ENCODE measurements at places on chromosomes 1 and 21. TPM values are rescaled to one million over a fixed set of nuclear protein-coding genes. Genes with fewer than 3 reads are reported as not detected.

DNA sequence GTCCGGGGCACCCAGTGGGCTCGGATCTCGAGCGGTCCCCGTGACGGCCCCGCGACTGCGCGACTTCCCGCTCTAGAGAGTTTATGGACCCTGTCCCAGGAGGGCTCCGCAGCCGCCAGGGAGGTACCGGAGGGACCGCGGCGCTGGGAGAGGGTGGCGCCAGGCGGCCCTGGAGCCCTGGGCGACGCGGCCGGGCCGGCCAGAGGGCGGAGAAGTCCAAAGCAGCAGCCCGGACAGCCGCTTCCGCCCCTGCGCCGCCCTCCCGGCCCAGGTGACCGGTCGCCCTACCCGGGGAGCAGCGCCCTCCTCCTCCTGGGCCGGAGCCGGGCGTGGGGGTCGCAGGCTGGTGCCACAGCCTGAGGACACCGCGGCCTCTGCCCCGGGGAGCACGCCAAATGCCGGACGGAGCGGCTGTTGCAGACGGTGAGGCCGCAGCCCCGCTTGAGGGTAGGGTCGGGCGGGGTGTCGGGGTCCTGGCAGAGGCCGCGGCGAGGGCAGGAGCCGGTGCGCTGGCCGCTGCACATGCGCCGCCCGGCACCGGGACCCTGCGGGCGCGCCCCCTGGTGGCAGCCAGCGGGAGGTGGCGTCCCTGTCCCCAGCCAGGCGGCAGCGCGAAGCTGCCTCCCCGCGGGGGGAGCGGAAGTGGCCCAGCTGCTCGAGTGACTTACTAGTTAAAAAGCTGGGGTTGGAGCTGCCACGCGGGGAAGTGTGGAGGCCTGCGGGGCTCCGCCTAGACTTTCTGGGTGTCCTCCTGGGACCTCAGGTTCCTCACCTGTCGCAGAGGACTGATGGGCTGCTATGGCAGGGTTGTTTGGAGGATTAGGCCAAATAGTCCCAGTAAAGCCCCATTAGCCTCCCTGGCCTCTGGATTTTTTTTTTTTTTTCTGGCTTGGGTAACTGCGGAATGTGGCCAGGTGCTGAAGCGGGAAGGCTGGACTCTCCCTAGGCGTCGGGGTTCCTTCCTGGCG is 20.9 kb upstream of the ZNF678 start:
- H3K4me1 ChIP-seq: no peaks in the 10 kb centered on the region
- peaks cover 12% of the 10 kb centered on the region for H3K27me3 ChIP-seq
- DNase-seq: peak; percentile 98
- no peaks in the 10 kb centered on the region for H3K36me3 ChIP-seq

The DNASE2B gene
- not detected for polyA plus RNA-seq

The HCN3 gene
- 10.7 TPM for polyA plus RNA-seq

The SPRR1B gene
- polyA plus RNA-seq: 0.24 TPM

The SLC44A3 gene
- 36.9 TPM for polyA plus RNA-seq

DNA sequence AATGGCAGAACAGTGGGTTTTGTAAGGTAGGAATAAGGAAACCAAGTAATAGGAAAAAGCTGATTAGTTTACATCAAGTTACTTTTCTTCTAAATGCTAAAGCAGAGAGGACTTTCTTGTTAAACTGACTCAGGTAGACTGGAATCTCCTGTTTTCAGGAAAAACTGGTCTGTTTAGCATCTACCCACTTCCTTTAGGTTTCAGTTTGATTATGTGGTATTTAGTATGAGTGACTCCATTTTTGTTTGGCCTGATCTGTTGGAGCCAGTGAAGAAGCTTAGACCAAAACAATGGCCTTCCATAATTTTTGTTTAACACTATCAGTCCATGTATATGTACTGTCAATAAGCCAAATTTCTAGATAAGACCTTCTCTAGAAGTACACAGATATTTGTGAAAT is 88.4 kb downstream of the EPB41 start:
- no peaks in the 10 kb centered on the region for H3K27me3 ChIP-seq
- no peak for DNase-seq
- H3K36me3 ChIP-seq: peaks cover 8% of the 10 kb centered on the region
- H3K4me3 ChIP-seq: no peak overlapping the region
- H3K4me1 ChIP-seq: no peaks in the 10 kb centered on the region
- no peak overlapping the region for H3K27ac ChIP-seq

DNA sequence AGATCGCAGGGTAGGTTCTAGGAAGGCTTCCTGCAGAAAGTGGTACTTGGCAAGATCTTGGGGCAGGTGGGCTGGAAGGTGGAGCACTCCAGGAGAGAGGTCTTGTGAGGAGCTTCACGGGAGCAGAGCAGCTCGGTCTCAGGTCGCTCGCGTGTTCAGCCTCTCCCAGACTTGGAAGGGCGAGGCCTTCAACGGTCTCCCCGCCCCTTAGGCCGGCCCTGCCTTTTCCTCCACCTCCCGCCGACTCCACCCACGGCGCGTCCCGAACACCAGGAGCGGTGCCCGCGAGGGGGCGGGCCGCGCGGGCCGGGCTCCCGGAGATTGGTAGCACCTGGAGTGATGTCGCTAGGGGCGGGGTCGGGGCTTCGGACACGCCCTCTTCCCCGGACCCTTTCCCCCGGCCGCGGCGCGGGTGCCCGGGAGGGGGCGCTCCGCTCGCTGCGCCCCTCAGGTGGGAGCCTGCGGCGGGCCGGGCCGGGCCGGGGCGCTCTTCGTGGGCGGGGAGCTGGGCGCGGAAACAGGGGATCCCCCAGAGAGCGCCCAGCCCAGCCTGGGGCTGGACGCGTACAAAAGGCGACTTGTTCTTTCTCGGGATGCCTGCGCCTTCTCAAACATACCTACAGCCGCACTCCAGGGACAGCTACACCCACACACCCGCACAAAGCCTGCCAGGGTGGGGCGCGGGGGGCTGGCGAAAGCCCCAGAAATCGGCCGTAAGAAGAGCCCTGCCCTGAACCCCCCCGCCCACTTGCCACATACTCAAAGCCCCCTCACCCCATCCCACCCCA is 35.5 kb downstream of the AHDC1 start:
- peaks cover 84% of the 10 kb centered on the region for H3K4me1 ChIP-seq
- H3K4me3 ChIP-seq: no peak overlapping the region
- no peaks in the 10 kb centered on the region for H3K36me3 ChIP-seq

DNA sequence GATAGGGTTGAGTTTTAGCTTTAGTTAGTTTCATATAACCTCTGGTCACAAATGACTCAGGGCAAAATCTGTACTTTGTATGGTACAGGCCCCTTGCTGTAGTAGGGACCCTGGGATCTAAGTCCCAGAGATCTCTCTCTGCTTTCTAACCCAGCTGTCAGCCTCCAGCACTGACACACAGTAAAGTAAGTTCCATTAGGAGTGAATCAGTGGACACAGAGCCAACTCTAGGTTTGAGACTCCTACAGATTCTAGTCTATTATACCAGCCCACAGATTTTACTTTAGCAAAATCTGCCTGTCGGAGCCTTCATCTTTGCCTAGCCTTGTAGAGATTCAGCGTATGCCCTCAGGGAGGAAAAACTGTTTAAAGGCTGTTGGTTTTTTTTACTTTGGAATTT is 52.5 kb downstream of the ANGPTL1 start:
- H3K4me1 ChIP-seq: no peaks in the 10 kb centered on the region
- DNase-seq: no peak
- H3K36me3 ChIP-seq: no peaks in the 10 kb centered on the region
- no peak overlapping the region for H3K27ac ChIP-seq
- H3K4me3 ChIP-seq: no peak overlapping the region

The SERINC2 gene
- 13.8 TPM for polyA plus RNA-seq

The MAB21L3 gene
- not detected for polyA plus RNA-seq

- no peaks in the 10 kb centered on the region for H3K4me1 ChIP-seq
- no peaks in the 10 kb centered on the region for H3K36me3 ChIP-seq
- no peak for DNase-seq
- no peak overlapping the region for H3K27ac ChIP-seq
Observed at GRCh38 chr1:117257291-117257690, 46.6 kb upstream of the VTCN1 start.

The RNU1-2 gene
- polyA plus RNA-seq: 1.8 TPM

The AVPR1B gene
- polyA plus RNA-seq: not detected

DNA sequence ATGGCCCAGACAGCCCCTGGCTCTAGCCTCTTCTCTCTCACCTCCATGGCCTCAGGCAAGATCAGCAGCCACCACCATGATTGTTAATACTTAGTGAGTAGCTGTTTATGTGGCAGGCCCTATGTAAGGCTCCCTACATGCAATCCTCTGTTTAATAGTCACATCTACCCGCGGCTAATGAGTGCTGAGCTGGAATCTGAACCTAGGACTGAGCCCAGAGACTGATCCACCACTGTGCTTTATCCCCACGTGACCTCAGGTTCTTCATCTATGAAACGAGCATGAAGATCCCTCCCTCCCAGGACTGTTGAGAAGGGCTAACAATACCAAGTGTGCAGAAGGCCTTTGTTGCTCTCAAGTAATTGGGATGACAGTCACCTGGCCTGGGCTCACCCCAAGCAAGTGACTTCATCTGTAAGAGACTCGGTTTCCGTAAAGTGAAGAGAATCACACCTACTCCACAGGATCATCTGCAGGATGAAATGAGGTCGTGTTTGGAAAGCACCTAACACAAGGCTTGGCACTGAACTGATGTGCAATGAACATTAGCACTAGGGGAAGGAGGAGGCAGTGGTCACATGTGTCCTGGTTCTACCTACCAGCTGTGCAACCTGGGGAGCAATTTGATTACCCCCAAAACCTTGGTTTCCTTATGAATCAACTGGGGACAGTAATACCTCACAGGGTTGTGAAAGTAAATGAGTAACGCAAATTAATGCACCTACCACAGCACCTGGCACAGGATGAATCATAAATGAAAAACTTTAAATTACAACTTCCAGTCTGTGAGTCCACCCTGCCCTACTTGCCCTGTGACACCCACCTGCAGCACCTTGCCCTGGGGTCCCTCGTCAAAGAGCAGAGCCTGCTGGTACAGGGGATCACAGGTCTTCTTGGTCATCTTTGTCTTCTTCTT is 37.2 kb downstream of the RIMS3 start:
- H3K27ac ChIP-seq: no peak overlapping the region
- H3K36me3 ChIP-seq: no peaks in the 10 kb centered on the region
- no peak overlapping the region for H3K4me3 ChIP-seq
- H3K4me1 ChIP-seq: no peaks in the 10 kb centered on the region

The SH2D1B gene
- polyA plus RNA-seq: 0.77 TPM

The CLCNKB gene
- 4.9 TPM for polyA plus RNA-seq

The SCAF4 gene
- polyA plus RNA-seq: 44.1 TPM

- H3K36me3 ChIP-seq: no peaks in the 10 kb centered on the region
- no peak overlapping the region for H3K4me3 ChIP-seq
- no peaks in the 10 kb centered on the region for H3K27me3 ChIP-seq
- no peaks in the 10 kb centered on the region for H3K4me1 ChIP-seq
- DNase-seq: no peak
Observed at GRCh38 chr1:116268211-116268610, 104.8 kb upstream of the ATP1A1 start.

DNA sequence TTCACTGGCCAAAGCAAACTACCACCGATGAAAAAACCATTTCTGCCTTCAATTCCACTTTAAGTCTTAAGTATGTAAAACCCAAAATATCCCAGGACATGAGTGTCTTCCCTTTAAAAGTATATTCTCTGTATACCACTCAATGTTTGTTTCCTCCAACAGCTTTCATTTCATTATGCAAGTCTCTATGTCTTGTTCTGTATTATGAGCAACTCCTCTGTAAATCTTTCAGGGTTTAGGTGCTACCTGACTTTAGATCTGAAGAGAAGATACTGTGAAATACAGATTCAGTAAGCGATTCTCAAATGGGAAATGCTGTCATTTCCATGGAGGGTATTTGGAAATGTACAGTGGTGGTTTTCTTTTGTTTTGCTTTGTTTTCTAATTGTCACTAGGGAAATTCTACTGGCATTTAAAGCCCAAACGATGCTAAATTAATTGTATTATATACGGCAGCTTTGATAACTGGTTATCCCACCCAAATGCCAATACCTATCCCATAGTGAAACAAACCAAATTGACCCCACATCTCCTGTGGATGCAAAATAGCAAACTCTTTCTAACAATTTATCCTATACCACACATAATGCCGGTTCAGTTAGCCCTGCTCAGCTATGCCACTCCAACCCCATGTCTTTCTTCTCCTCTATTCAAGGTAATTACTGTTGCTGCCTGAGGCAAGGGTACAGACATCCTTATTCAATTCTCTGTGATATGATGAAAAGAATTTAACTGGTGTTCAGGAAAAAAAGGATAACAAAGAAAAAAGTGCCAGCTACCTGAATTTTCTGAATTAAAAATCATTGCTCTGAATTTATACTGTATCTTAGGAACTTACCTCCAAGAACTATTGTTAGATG is 182.8 kb downstream of the EIF4G3 start:
- no peak for DNase-seq
- H3K4me1 ChIP-seq: peaks cover 6% of the 10 kb centered on the region
- no peak overlapping the region for H3K4me3 ChIP-seq

The ADAMTS5 gene
- polyA plus RNA-seq: 11.2 TPM

- no peak overlapping the region for H3K27ac ChIP-seq
- no peak overlapping the region for H3K4me3 ChIP-seq
- no peaks in the 10 kb centered on the region for H3K27me3 ChIP-seq
- H3K36me3 ChIP-seq: no peaks in the 10 kb centered on the region
Observed at GRCh38 chr1:191101960-191102359, 624.3 kb upstream of the BRINP3 start.

The LCE2C gene
- polyA plus RNA-seq: not detected

- no peak for DNase-seq
- no peak overlapping the region for H3K27ac ChIP-seq
- no peaks in the 10 kb centered on the region for H3K4me1 ChIP-seq
- peaks cover 36% of the 10 kb centered on the region for H3K27me3 ChIP-seq
- no peaks in the 10 kb centered on the region for H3K36me3 ChIP-seq
- no peak overlapping the region for H3K4me3 ChIP-seq
Observed at GRCh38 chr1:36621531-36621930, 138.8 kb upstream of the CSF3R start.

GRCh38 chr1:22750685-22751051 is 40.0 kb downstream of the EPHB2 start:
- peak overlapping the region; percentile 84 for H3K27ac ChIP-seq
- H3K36me3 ChIP-seq: no peaks in the 10 kb centered on the region
- no peak overlapping the region for H3K4me3 ChIP-seq
- no peak for DNase-seq
- H3K4me1 ChIP-seq: peaks cover 39% of the 10 kb centered on the region
- peaks cover 9% of the 10 kb centered on the region for H3K27me3 ChIP-seq

The TMCO4 gene
- polyA plus RNA-seq: 20.9 TPM

DNA sequence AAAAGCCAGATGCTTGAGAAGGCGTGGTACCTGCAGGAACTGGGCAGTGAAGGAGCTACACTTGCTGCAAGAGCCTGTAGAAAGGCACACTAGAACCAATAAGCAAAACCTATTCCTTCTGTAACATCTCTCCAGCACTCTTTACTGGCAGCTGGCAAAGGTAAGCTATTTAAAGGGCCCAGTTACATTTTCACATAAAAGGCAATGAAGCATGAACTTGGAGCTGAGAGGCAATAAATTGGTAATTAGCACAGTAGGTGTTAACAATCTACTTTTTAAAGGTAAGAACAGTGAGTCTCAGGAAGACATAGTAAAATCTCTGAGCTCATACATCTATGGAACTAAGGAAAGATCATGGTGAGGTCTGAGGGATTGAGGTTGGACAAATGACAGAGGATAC is 167.1 kb upstream of the OLFM3 start:
- no peaks in the 10 kb centered on the region for H3K36me3 ChIP-seq
- H3K27ac ChIP-seq: no peak overlapping the region
- no peak for DNase-seq
- no peak overlapping the region for H3K4me3 ChIP-seq
- no peaks in the 10 kb centered on the region for H3K4me1 ChIP-seq
- H3K27me3 ChIP-seq: no peaks in the 10 kb centered on the region

Measured in left lung (tissue), 14 donors.